Activated CD4-positive, CD25-positive, alpha-beta regulatory T cell treated with anti-CD3 and anti-CD28 coated beads, Interleukin-2, amount 50 U/mL, for 16 hours (primary cell): ENCODE measurements at places on chromosomes 7 and 10.

GRCh38 chr7:150329331-150330120 is 6.2 kb upstream of the ACTR3C start:
- DNase-seq = no peak

DNA sequence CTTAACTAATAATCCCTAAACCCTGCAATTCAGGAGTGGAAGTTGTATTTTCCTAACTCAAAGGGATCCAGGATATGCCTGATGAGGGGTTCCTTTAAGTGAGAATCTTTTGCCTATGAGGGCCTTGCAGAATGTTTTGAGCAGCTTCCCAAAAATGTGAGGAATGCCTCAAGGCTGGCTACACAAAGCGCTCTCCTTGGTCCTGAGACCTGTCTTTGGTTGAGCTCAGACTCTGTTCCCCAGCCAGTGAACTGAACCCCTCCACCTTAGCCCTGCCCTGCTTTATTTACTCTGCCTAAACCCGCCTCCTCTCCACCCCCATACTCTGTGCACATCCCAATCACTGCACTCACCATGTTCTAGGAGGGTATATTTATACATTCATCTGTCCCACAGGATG is 108.6 kb downstream of the NRCAM start:
- DNase-seq = no peak

DNA sequence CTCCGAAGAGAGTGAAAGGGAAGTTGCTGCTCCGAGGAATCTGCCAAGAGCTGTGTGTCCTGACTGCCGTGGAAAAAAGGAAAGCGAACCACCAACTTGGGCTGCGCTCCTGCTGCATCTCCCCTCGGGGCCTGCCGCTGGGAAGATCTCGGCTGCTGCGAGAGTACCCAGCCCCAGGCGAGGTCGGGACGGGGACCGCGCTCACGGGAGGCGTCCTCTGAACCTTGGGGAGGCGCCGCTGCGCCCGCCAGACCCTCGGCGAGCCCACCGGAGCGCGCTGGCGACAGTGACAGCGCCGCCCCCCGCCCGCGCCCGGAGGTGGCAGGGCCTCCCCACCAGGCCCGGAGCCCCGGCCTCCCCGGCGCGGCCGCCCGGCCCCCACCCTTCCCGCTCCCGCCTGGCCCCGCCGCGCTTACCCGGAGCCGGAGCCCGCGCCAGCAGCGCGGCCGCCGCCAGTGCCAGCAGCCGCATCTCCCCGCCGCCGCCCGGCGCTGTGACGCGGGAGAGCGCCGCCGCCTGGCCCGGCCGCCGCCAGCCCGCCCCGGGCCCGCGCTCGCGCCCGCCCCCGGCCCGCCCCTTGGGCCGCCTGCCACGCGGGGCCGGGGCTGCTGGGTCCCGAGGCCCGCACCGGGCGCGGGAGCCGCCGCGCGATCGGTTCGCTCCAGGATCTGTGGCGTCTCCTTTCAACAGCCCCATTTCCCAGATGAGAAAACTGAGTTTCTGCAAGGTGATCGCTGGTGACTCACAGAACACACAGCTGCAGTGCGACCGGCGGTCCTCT is at the start of gene VSTM4:
Gene VSTM4, minus strand, starts transcription at position 508 of the 781 bp plus-strand sequence. Its CDS starts 37 bp downstream, at position 471.
- DNase-seq = no peak

DNA sequence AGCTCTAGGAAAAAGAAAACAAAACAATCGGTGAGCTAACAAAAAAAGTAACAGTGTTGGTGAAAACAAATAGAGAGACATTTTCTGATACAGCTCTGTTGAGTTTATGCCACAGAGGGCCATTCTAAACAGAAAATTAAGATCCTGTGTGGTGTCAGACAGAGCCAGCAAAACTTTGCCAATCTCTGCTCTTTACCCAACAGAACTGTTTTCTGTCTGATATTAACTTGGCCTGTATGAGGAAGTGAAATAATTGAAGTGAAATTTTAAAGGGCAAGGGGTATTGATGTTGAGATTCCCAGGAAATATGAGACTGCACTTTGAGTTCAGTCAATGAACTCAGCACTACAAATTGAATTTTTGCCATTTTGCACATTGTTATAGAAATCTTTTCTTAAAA is 101.0 kb downstream of the AOAH start:
- no peak for DNase-seq

DNA sequence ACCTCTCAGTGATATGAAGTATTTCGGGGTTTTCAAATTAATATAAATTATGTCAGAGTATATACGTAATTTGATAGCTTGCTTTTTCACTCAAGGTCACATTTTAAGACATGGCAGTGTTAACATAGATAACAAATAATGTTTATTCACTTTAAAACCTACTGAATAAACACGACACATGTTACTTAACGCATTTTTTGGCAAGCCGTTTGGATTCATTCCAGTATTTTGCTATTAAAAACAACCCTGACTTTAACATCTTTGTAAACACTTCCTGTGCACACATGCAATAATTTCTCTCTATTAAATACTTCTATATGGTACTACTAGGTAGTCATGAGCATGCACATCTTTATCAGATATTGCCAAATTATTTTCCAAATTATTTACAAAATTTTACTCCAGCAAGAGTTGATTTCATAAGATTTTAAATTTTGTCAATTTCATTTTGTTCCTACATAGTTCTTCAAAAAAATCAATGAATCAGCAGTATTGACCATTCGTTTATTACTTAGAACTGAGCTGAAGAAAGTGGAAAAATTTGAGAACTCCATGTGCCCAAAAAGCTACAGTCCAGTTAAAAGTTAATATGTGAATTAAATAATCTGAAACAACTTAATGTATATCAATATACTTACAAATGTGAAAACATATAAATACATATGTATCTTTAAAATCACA is 26.8 kb upstream of the THSD7A start:
- DNase-seq = no peak

DNA sequence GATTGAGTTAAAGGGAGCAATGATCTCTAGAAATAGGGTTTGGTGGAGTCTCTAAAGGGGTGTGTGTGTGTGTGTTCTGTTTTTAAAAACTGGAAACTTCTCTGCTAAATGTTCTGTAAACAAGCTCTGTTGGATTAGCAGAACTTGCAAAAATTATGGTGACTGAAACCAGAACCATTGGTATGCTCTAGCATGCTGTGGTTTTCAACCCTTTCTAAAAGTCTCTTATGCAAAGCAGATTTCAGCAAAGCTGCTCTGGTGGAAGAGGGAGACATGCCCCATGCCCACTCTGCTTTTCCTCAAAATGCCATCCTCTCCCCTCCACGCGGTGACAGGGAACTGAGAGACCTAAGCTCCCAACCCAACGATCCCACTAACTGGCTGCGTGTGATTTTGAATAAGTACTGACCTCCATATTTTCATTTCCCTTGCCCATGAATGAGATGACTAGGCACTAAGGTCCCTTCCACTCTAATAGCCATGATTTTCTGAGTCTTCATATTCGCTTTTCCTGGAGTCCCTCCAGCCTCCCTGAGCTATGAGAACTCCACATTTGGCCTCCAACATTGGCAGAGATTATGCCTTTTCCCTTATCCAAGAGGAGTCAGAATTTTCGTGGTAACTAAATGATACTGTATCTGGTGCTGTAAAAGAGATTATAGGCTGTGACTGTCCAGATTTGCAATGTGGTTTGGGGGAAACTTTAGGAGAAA is 117.3 kb upstream of the PALS2 start:
- DNase-seq = no peak

DNA sequence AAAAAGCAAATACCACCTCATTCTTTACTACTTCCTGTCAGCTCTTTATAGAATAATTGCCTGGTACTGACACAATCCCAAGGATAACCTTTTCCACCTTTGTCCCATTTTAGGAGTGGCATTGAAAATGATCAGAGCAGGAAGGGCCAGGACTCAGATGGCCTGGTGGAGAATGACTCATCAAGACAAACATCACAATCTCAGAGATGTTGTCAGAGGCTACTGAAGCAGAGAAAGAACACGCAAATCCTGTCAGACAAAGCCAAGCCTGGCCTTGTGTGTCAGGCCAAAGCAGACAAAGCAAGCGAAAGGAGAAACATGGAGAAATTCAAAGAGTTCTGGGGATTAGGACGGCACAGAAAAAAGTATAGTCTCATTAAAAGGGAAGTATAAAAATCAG is 40.9 kb downstream of the NSUN6 start:
- no peak for DNase-seq

- no peak for DNase-seq
Observed at GRCh38 chr10:8400892-8401291, 346.4 kb downstream of the GATA3 start.
